Stimulated activated CD8-positive, alpha-beta memory T cell treated with anti-CD3 and anti-CD28 coated beads, Interleukin-4, amount 100 ng/mL, for 1 hour (primary cell): ENCODE measurements at places on chromosomes 1 and 21.

GRCh38 chr1:76713535-76713934 is 153.7 kb upstream of the ST6GALNAC5 start:
- DNase-seq = no peak

DNA sequence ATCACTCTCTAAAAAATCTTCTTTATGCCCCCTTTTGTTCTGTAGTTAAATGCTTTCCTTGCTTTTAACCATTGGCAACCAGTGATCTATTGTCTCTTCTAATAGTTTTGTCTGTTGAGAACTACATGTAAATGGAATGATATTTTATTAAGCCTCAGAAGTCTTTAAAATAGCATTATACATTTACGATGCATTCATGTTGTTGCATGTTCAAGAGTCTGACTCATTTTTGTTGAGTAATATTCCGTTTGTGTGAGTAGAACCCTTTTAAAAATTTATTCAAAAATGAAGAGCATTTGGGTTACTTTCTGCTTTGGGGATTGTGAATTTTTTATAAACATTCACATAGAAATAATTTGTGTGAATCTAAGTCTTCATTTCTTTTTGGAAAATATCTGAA is 1352.9 kb downstream of the NCAM2 start:
- DNase-seq = no peak

- no peak for DNase-seq
These were observed 18.8 kb downstream of the RNF220 start for GRCh38 chr1:44423591-44424537.

DNA sequence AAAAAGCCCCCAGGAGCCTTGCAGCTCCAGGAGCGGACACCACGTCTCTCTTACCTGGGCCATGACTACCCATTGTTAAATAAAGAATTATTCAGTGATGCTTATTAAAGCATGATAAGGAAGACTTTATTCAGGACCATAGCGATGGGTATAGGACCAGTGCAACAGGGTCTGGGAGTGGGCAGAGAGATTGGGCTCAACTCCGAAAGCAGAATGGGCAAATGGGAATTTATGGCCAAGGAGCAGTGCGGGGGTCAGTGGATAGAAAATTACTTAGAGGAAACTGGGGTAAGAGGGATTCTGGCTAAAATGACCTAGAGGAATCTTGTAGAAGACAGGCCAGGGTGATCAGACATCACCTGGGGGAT is 580 bp upstream of the ATP5PO start:
- DNase-seq = no peak

- no peak for DNase-seq
These were observed 52.5 kb downstream of the ATP2B4 start for GRCh38 chr1:203678943-203679661.

DNA sequence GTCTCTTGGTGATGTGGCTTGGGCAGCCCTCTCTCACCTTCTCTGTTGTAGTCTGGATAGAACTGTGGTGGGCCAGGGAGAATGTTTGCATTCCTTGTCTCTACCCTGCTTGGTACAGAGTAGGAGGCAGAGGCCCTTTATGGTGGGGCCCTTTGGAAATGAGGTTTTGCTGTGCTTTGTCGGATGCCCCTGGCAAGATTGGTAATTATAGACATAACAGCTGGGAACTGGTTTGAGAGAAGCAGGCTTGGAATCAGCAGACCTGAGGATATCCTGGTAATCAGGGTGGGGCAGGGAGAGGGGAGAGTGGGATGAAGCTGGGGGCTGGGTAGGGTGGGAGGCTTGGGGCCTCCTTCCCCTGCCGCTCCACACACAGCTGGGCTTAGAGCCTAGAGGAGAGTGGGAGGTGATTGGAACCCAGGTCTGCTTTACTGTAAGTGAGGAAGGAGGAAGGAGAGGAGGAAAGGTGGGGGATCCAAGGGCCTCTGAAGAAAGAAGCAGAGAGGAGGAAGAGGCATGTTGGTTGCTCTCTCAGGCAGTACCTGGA is 5.0 kb downstream of the VANGL2 start:
- DNase-seq = no peak

GRCh38 chr1:246427611-246428010 is 79.5 kb downstream of the SMYD3 start:
- no peak for DNase-seq

DNA sequence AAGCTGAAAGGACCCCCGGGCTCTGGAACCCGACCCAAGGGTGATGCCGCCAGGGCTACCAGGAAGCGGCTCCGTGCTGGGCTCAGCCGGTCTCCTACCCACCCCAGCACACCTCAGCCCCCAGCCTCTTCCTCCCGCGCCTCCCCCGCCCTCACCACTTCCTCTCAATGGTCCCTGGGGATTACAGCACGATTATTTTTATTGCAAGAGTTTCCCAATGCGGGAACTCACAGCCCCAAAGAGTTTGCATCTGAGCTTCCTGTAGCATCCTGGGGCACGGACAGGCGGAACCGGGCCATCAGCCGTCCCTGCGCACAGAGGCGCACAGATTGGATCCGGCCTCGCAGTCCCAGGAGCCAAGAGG is 8.7 kb upstream of the SLX9 start:
- no peak for DNase-seq

GRCh38 chr1:229620876-229621275 is 5.0 kb downstream of the TAF5L start:
- no peak for DNase-seq

- DNase-seq = no peak
These were observed 37.5 kb downstream of the ATP1B1 start for GRCh38 chr1:169143984-169144383.

DNA sequence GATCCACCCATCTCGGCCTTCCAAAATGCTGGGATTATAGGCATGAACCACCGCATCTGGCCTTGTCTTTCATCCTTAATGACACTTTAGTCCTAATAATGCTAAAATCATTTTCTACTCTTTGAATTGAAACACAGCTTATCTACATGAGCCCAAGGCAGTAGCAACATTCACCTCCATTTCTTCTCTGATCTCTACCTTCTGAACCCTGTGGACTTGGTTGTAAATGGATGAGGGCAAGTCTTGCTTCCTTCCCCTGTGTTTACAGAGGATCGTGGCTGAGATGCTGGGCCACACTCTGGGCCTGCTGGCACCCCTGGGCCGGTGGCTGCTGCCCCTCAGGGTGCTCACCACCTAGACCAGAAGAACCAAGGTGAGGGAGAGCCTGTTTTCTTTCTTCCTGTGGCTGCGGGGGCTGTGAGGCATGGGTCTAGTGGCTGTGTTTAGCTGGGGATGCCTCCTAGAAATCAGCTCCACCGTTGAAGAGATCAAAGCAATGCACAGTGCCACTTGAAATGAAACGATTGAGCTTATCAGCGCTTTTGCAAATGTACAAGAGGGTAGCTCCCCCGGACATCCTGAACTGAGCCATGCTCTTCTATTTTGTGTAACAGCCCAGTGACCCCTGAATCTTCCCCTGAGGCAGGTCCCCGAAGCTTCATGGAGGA is 32.2 kb upstream of the LGALS8 start:
- DNase-seq = no peak

DNA sequence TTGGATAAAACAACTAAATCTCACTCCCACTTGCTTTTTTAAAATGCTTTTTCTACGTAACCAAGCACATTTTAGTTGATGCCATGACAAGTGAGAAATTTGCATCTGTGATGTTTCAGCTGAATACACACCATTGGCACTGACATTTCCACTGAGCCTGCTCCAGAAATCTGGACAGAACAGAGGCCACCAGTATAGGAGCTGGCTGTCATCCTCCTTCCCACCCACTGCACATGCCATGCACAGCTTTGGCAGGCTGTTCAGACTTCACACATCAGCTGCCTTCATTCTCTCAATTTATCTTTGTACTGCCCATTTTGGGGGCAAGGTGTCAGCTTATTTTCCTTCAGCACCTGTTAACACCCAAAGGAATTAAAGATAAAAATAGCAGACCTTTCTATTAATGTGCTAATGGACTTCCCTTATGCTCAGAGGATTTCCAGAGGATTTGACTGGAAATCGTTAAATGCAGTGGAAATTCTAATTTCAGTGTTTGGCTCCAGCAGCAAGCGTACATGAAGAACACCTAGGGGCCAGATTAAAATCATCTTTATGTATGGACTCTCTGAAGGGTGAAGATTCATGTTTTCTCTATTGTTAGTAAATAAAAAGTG is 12.9 kb upstream of the PODN start:
- no peak for DNase-seq

DNA sequence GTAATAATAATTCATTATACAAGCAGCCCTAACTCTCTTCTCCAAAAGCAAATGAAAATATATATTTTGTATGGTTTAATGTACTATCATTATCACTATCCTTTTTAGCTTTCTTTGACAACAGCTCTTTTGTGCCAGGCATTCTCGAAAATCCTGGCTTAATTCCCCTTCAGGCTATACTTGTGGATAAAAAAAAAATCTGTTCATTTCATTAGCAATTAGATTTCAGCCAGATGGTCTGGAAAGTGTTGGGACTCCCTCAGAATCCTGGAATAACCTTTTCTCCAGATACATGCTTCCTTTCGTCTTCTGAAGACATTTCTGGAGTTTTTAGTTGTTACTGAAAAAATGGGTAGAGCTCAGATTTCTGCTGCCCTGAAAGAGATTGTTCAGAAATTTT is 83.4 kb upstream of the PLPPR4 start:
- DNase-seq = no peak

DNA sequence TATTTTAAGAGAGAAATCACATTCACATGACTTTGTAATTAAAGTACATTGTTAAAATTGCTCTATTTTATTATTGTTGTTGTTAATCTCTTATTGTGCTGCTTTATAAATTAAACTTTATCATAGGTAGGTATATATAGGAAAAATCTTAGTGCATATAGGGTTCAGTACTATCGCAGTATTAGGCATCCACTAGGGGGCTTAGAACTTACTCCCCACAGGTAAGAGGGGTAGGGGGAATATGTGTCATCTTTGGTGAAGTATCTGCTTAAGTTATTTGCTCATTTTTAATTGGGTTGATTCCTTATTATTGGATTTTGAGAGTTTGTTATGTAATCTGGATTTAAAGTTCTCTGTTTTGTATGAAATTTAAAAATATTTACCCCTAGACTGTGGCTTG is 385.2 kb downstream of the DUSP10 start:
- no peak for DNase-seq

DNA sequence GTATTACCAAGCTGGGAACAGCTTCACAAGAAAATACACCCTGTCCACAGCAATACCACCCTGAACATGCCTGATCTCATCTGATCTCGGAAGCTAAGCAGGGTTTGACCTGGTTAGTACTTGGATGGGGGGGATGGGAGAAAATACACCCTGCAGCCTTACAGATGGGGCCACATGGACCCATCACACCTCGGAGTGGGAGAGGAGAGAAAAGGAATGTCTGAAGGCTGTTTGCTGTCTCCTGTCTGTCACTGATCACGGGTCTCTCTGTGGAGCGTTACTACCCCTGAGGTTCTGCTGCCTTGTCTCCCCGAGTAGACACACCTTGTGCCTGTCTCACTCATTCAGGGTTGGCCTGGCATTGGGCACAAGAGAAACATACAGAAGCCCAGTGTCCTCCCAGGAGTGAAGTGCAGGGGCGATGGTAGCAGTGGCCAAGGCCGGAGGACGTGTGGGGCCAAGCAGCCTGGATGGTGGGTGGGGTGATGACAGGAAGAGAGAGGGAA is 48.0 kb downstream of the TEX35 start:
- no peak for DNase-seq

DNA sequence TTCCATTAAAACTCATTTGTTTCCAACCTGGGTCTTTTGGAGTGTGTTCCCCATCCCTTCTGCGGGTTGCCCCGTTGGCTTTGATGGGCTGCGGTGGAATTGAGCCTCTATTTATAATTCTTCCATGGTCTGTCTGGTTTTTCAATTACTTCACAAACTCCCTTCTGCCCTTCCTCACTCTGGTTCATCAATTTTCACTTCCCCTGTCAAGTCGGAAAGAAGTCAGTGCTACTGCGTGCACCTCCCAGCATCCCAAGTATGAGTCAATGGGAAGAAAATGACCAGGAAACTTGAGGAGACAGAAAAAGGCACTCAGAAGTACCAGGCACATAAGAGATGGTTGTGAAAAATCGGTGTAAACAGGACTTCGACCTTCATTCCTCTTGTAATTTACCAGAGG is 126.2 kb downstream of the KAZN start:
- no peak for DNase-seq

DNA sequence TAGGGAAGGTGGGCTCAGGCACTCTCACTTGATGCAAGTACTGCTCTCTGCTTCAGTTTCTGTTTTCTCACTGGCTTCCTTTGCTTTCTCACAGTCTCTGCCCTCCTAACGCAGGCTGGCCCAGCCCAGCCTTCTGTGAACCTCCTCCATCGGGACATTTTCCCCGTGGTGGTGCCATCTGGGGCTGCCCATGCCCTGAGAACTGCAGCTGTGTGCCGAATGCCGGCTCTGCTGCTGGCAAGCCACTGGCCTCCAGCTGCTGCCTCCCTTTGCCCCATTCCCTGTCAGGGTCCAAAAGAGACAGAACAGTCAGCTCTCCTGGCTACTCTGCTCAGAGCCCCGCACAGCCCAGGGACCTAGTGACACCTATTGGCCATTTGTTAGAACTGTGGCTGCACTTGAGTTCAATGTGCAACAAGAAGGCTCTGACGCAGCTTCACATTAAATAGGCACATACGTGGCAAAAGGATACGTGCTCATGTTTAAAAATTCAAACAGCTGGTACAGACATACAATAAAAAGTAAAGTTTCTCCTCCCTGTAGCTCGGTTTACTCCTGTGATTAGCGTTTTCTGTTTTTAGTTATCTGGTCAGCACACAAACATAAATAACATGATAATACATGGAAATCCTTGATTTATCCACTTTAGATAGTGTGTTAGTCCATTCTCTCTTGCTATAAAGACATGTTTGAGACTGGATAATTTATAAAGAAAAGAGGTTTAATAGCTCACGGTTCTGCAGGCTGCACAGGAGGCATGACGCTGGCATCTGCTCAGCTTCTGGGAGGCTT is 46.6 kb downstream of the FCRL5 start:
- no peak for DNase-seq

DNA sequence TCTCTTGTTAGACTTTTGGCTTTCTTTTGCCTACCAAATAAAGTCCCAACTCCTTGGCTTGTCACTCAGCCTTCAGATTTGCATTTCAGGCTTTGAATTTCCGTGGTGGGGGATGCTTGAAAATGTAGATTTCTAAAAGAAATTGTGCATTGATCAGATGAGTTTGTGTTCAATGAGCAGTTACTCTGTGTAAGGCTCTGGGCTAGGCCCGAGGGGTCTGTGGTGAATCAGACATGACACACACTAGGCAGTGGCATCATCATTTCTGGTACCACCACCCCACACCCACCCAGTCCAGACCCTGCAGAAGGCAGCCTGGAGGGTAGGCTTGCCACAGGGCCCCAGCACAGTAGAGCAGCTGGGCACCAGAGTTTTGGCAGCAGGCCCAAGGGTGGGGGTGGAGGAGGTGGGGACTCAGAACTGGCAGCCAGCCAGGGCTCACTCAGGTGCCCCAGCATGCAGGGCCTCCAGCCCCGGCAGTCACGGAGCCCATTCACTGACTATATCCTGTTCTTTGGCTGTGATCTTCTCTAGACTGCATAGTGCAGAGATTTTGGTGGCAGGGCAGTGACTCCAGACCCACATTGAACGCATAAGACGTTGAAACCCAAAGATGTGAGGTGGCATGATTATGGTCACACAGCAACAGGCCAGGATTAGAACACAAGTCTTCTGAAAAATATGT is 97.2 kb upstream of the ARTN start:
- DNase-seq = peak; percentile 50
